Lung microvascular endothelial cell (primary cell): ENCODE measurements at places on chromosomes 6 and 20.
A peak's percentile ranks its signal among the peaks of the same experiment; 100 is the strongest.

DNA sequence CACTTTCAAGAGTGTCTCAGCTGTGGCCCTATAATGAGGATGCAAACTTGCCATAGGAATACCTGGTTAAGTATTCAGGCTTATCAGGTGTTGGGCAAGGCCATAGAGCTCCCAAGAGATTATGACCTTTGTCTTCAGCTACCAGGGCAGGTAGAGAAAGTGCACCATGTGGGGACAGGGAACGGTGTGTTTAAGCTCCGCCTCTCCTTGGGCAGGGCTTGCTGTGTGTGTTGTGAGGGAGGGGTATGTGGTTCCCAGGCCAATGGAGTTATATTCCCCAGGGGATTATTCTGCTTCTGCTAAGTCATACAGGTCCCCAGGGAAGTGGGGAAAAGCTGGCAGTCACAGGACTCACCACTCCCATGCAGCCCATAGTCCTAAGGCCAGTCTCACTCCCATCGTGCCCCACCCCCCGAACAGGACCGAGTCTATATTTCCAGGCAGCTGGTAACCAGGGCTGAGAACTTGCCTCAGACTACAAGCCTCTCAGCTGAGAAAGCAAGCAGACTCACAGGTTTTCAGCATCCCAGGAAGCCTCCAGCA lies 660.2 kb downstream of the HTR1B start:
- DNase-seq, result no peak

- DNase-seq, result no peak
These were observed 2.3 kb upstream of the PRIM2 start for GRCh38 chr6:57315111-57315510.

- DNase-seq, result no peak
These were observed 127.9 kb downstream of the PXDC1 start for GRCh38 chr6:3623451-3624249.

GRCh38 chr20:22411627-22412450 lies 172.5 kb downstream of the FOXA2 start:
- no peak for DNase-seq

DNA sequence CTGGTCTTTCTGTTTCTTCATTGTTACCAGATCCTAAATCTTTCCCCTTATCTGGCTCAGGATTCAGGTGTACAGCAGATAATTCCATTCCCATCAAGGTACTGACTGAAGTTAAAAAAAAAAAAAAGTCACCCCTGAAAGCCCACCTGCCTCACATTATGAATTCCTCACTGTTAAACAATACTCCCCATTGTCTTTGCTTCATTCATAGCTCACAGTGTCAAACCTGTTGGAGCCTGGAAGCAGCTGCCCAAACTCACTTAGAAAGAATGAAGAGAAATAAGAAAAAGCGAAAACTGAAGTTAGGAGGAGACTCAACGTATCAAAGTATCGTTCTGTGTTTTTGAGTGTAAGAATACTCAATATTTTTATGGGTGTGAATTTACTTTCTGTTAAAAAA lies 1.8 kb upstream of the DCBLD1 start:
- no peak for DNase-seq

DNA sequence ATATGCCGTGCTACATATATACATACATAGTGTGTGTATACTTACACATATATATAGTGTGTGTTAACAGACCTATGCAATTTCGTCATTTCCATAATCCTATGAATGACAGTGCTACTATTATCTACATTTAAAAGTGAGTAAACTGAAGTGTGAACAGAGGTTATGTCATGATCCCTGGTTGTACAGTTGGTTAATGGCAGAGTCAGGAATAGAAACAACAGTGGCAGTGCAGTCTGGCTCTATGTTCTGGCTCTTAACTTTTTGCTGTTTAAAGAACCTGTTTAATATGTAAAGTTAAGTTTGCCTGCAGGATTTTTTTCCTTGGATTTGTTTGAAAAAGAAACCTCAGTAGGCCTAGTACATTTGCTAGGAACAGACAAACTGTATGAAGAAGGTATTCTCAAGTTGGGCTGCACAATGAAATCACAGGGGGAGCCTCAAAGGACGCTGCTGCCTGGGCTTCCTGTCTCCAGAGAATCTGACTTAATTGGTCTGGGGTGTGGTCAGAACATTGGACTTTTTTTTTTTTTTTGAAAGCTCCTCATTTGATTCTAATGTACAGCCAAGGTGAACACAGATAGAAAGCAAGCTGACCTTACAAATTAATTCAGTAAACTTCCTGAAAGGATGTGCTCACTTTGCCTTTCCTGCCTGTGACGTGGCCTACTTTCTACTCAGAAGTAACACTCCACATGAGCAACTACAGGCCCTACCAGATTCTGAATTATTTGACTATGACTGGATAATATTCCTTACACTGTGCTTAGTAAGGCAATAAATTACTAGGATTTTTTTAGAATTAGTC lies 29.4 kb downstream of the PLCB1 start:
- peak; percentile 69 for DNase-seq

DNA sequence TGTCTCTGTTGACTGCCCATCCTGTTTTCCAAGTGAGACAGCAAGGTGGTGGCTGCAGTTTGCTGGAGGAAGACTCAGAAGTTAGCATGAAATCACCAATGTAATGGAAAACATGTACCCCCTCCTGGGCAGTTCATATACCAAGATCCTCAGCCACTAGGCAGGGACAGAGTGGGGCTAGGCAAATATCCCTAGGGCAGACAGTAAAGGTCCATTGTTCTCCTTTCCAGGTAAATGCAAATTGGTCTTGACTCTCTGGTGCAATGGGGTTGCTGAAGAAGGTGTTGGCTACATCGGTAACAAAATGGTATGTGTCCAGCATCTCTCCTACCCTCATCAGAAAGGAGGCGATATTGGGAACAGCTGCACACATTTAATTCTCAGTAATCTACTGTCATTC lies 233.6 kb upstream of the SOX4 start:
- DNase-seq, result no peak

DNA sequence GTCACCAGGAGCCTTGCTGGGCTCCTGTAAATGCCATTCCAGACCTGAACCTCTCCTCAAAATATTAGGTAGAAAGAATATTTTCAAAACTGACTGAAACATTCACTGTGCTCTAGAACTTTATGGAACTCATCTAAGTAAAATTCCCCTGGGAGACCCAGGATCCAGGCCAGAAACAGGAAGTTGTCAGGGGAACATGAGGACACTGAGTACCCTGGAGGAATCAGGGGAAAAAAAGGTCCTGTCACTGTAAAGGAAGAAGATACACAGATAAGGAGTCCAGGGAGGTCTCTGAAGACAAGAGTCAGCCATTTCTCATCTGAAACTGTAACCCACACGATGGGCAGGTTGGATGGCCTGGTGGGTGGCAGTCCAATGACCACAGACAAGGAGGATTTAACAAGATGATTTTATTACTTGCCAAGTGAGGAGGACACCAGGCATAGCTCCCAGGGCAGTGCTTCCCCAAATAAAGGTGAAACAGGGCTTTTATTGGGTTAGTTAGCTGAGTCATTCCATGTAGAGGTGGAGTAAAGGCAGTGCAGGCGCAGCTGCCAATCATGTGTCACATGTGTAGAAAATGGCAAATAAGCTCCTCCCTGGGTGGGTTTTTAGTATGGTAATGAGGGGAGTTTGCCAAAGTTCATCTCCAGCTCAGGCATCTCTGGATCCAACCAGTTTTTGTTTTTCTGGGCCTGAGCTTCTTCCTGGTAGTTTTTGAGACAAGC lies 138.5 kb downstream of the RCAN2 start:
- DNase-seq, result no peak

GRCh38 chr6:41039060-41039998 lies at the start of gene UNC5CL:
Gene UNC5CL, minus strand, starts transcription at chr6:41039221. Its CDS starts 4,147 bp downstream, at chr6:41035074.
- DNase-seq, result peak; percentile 38

- no peak for DNase-seq
These were observed 20.2 kb upstream of the PAQR8 start for GRCh38 chr6:52341561-52342260.

DNA sequence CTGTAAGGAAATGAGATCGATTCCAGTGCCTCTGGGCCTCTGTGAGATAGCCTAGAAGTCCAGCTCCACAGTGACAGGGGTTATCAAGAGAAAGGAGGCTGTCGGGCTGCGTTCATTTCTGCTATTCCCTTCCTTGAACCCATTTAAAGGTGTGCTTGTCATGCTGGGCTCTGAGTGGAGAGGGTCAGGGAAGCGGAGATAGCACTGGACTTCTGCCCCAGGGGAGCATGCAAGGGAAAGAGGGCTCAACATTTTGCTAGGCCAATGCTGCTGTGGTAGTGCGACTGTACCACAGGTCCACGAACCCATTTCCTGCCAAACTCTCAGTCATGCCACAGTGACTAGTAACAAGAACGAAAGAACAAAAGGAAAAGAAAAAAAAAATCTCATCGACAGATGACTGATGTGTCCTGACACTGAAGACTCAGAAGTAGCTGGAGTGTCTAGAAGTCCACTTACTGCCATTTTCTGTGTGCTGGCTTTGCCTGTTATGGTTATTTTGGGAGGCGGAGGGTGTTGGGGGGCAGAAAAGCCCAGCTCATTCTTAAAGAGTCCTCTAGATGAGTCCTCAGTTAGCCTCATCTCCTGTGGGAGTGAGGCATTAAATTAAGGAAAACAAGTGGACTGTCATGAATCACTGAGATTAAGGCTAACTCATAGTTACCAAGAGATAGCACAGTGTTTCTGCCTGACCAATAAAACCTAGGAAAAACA lies 8.1 kb downstream of the NEDD9 start:
- DNase-seq, result peak; percentile 64

GRCh38 chr6:106165885-106166485 lies 79.8 kb downstream of the PRDM1 start:
- DNase-seq, result no peak

- DNase-seq, result no peak
These were observed 24.9 kb upstream of the ITCH start for GRCh38 chr20:34337982-34338726.

- no peak for DNase-seq
These were observed 17.2 kb downstream of the SMPDL3A start for GRCh38 chr6:122806291-122806690.

- DNase-seq, result no peak
These were observed 176.6 kb downstream of the PDE10A start for GRCh38 chr6:165486183-165487137.

- no peak for DNase-seq
These were observed 68.0 kb downstream of the AIG1 start for GRCh38 chr6:143128681-143129015.

GRCh38 chr6:1363729-1364572 lies 25.4 kb upstream of the FOXF2 start:
- peak; percentile 30 for DNase-seq

DNA sequence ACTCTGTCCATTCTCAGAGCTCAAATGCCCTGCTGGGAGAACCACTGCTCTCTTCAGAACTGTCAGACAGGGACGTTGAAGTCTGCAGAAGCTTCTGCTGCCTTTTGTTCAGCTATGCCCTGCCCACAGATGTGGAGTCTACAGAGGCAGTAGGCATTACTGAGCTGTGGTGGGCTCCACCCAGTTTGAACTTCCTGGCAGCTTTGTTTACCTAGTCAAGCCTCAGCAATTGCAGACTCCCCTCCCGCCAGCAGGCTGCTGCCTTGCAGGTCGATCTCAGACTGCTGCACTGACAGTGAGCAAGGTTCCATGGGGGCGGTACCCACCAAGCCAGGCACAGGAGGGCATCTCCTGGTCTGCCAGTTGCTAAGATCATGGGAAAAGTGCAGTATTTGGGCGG lies 21.8 kb upstream of the UFL1 start:
- DNase-seq, result no peak

DNA sequence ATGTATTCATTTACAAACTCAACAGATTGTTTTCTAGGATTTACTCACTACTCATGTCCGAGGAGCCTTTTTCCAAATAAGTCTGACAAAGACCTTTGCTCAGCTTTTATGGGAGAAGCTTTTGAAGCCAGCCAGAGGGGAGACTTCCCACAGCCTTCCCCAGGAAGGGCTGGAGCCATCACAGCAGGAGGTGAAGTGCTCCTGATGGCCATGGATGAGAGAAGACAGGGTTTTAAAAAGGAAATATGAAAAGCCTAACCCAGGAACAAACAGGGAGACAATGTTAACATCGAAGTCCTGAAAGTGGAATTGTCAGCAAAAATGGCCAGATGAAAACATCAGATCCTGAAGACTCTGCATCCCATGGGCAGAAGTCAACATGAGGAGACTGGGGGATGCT lies 11.6 kb upstream of the TAGAP start:
- no peak for DNase-seq

DNA sequence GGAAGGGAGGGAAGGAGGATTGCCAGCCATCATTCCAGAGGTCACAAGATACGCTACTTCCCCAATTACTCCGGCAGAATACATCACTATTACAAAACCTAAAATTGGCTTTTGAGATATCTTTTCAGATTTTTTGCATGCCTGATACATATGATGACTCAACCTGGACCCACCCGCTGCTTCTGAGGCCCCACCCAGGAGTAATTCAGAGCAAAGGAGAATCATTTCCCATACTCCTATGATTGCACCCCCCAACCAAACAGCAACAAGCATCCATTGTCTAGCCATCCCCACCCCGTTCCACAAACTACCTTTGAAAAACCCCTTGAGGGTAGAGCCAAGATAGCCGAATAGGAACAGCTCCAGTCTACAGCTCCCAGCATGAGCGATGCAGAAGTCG lies 163.5 kb upstream of the GJE1 start:
- peak; percentile 14 for DNase-seq

DNA sequence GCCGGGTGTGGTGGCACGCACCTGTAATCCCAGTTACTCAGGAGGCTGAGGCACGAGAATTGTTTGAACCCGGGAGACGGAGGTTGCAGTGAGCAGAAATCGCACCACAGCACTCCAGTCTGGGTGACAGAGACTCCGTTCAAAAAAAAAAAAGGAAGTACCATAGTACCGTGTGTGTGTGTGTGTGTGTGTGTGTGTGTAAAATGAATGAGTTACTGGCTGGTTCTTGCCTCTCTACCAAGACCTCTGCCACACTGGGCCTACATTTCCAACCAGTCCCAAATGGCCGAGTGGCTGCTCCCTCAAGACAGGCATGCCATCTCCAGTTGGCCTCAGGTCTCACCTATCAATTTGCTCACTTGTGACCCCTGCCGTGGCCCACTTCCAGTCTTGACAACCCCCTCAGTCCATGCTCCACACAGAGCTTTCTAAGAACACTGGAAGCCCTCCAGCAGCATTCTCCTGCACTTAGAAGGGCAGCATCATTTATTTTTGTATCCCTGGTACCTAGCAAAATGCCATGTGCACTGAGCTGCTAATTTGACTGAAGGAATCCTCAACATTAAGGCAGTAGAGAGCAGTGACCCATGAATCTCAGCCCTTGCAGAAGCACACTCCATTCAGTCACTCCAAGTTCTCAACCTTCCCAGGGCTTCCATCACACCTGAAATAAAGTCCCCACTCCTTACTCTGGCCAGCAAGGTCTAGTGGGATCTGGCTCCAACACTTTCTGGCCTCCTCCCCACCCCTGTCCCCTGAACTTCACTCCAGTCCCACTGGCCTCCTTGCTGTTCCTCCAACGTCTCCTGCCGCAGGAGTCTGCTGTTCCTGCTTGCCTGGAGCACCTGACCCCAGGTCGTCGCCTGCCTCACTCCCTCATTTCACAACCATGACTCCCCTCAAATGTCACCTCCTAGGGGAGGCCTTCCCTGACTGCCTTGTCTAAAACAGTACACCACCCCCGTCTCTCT lies 29.9 kb downstream of the COX4I2 start:
- DNase-seq, result no peak

DNA sequence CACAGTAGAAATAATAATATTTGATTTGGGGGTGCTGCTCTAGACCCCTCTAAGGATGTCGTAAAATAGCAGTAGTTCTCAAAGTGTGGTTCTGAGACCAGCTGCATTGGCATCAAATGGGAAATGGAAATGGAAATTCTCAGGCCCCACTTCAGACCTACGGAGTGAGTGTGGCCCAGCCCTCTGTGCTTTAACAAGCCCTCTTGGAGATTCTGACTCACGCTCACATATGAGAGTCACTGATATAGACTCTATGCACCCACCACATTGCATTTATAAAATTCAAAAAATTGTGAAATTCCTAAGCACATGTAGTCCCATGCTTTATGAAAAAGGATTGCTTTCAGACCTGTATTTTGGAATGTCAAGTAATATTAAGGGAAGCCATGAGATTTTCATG lies 14.2 kb upstream of the PPP1R16B start:
- DNase-seq, result no peak
